ENCODE measurements at places on chromosomes 1 and 21. TPM values are rescaled to one million over a fixed set of nuclear protein-coding genes. Genes with fewer than 3 reads are reported as not detected.

- H3K36me3 ChIP-seq = no peaks in the 10 kb centered on the region
- H3K4me1 ChIP-seq = peaks cover 20% of the 10 kb centered on the region
- no peaks in the 10 kb centered on the region for H3K27me3 ChIP-seq
- DNase-seq = no peak
Observed at GRCh38 chr1:33363470-33363861, 42.6 kb upstream of the A3GALT2 start.

DNA sequence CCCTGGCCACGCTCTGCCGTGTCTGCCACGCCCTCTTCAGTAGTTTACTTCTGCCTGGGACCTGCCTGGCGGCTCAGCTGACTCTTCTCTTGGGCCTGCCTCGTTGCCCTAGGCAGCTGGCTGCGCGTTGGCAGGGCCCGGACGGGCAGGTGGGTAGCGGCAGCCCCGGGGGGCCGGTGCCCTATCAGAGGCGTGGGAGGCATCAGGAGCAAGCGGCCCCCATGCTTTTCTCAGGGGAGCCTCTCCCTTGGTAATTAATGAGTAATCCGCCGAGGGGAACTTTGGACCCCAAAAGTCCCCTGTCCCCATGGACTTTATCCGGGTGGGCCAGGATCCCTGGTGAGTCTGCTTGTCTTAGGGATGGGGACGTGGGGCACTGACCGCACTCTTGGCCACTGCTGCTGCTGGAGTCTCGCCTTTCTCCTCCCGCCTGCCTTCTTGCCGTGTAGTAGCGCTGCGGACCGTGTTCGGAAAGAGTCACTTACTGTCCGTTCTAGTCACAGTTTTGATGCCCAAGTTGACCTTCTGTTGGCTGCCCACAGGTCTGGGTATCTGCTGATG, 22.7 kb downstream of the SKI start:
- H3K4me1 ChIP-seq = peaks cover 28% of the 10 kb centered on the region
- H3K27me3 ChIP-seq = no peaks in the 10 kb centered on the region
- H3K27ac ChIP-seq = no peak overlapping the region
- DNase-seq = no peak

DNA sequence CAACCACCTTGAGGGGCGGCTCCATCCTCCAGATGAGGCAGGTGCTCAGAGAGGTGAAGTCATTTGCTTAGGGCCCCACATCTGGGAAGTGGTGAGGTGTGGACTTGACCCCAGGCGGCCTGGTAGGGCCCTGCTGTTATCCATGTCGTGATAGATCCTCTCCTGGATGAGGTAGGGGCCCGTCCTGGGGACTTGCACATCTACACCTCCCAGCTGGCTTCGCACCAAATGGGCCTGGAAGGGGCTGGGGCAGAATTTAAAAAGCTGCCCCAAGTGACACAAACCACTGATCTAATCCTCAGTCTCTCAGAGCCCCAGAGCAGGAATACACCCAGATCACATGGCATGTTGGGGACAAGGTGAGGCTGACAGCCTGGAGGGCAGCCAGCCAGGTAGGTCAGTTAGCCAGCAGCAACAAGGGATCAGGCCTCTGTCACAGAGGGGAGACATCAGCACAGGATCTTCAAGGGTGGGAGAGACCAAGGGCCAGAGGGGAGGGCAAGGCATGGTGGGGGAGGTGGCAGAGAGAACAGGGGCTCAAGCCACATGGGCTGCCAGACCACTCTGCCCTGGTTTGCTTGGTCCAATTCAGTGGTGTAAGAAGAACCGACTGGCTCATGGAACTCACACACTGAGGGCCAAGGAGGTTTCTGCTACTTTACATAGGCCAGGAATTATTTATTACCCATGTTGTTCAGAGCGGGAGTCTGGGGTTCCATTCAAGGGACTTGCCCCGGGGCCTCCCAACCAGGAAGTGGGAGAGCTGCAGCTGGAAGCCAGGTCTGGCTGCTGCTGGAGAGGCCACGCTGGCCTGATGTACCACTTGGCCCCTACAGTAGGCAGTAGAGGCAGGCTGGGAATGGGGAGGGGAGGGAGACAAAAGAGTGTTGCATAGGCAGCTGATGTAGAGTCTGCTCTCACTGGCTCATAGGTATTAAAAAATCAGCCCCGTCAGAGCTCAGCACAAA, 12.1 kb downstream of the LRP8 start:
- no peak overlapping the region for H3K27ac ChIP-seq
- no peaks in the 10 kb centered on the region for H3K4me1 ChIP-seq
- H3K27me3 ChIP-seq = no peaks in the 10 kb centered on the region
- DNase-seq = no peak

- H3K27ac ChIP-seq = no peak overlapping the region
- no peak for DNase-seq
- H3K4me1 ChIP-seq = no peaks in the 10 kb centered on the region
Observed at GRCh38 chr21:15631342-15631741, 98.4 kb upstream of the USP25 start.

DNA sequence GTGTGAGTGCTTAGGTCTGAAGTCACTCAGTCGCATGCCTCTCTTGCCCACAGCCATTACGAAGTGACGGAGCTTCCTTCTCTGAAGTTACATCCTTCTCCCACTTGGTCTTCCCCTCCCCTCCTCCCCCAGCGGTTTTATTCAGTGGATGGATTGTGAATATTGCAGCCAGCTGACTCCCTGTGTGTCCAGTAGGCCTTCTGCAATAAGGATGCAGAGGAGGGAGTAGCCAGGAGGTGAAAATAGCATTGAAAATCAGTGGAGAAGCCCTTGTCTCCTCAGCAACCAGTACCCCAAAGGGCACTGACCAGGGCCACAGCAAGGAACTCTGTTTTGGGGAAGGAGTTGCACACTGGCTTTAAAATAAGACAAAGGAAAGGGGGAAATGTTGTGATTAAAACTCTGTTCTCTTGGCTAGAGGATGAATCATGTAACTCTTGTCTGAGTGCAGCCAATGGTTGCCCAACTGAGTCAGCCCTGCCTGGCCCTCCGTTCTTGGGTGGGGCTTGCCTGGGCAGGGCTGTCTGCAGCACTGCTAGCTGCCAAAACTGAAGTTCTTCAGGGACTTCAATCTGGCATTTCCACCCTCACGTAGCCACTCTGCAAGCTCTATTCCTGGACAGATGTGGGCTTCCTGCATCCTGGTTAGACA, 4.3 kb downstream of the S100A10 start:
- no peak overlapping the region for H3K4me3 ChIP-seq
- H3K36me3 ChIP-seq = peaks cover 16% of the 10 kb centered on the region
- DNase-seq = peak; percentile 90
- no peaks in the 10 kb centered on the region for H3K27me3 ChIP-seq

DNA sequence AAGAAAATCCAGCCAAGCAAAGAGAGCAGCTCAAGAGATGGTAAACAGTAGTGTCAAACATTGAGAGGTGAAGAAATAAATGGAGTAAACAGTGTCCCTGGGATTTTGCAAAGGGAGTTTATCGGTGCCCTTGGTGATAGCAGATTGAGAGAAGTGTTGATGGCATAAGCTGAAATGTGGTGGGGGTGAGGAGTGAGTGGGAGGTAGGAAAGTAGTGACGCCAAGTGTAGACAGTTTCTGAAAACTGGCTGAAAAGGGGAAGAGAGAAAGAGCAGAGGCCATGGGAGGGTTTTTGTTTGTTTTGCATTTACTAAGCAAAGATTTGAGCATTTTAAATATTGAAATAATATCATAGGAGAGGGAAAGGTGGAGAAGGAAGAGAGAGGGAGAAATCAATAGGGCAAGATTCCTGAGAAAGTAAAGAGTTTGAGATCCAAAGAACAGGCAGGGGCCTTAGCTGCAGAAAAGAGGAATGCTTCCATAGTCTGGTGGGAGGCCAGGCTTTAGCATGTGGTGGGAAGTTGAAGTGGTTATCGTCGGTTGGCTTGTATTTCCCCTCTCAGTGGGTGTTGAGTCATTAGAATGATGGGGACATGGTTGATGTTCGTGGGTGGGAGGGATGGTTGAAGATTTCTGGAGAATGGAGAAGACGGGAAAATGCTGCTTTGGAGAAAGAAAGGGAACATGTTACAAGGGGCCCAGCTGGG, 26.8 kb upstream of the RASAL2 start:
- H3K4me3 ChIP-seq = no peak overlapping the region
- H3K36me3 ChIP-seq = no peaks in the 10 kb centered on the region
- no peak for DNase-seq
- H3K4me1 ChIP-seq = no peaks in the 10 kb centered on the region
- no peak overlapping the region for H3K27ac ChIP-seq
- H3K27me3 ChIP-seq = no peaks in the 10 kb centered on the region

- no peak overlapping the region for H3K4me3 ChIP-seq
- peaks cover 44% of the 10 kb centered on the region for H3K27me3 ChIP-seq
- peak overlapping the region; percentile 63 for H3K27ac ChIP-seq
- H3K4me1 ChIP-seq = peaks cover 3% of the 10 kb centered on the region
- H3K36me3 ChIP-seq = no peaks in the 10 kb centered on the region
Observed at GRCh38 chr1:18109756-18110597, 2.4 kb downstream of the IGSF21 start.

- H3K4me1 ChIP-seq = no peaks in the 10 kb centered on the region
- no peaks in the 10 kb centered on the region for H3K27me3 ChIP-seq
- H3K4me3 ChIP-seq = no peak overlapping the region
- no peak for DNase-seq
- H3K36me3 ChIP-seq = no peaks in the 10 kb centered on the region
- H3K27ac ChIP-seq = no peak overlapping the region
Observed at GRCh38 chr1:112877750-112878149, 78.2 kb downstream of the SLC16A1 start.

DNA sequence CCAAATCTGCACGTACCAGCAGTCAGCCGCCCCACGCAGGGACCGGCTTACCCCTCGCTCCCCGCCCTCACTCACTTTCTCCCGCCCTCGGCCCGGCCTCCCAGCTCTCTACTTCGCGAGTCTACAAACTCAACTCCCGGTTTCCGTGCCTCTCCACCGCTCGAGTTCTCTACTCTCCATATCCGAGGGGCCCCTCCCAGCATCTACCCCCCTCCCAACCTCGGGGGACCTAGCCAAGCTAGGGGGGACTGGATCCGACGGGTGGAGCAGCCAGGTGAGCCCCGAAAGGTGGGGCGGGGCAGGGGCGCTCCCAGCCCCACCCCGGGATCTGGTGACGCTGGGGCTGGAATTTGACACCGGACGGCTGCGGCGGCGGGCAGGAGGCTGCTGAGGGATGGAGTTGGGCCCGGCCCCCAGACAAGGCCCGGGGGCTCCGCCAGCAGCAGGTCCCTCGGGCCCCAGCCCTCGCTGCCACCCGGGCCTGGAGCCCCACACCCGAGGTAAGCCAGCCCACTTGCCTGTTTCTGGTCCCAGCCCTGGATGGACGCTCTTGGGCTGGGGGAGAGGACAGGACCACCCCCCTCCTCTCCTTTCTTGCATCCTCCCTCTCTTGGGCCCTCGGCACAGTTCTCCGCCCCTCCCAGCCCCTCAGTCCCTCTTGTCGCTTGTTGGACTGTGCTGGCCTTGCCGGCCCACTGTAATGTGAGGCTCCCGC, at the start of gene ARTN:
ARTN (plus strand) TSS at position 416 of the 715 bp plus-strand sequence. CDS start 1,856 bp downstream, outside the sequence.
- peaks cover 8% of the 10 kb centered on the region for H3K4me1 ChIP-seq
- no peak within 1 kb of the TSS for H3K27ac ChIP-seq
- peak within 1 kb of the TSS; percentile 35 for H3K4me3 ChIP-seq
- DNase-seq = no peak
- H3K27me3 ChIP-seq = no peaks in the 10 kb centered on the region

- H3K36me3 ChIP-seq = no peaks in the 10 kb centered on the region
- H3K4me1 ChIP-seq = peaks cover 8% of the 10 kb centered on the region
- H3K27ac ChIP-seq = no peak overlapping the region
- H3K4me3 ChIP-seq = no peak overlapping the region
Observed at GRCh38 chr1:10674700-10675609, 121.5 kb downstream of the CASZ1 start.

- DNase-seq = no peak
- no peaks in the 10 kb centered on the region for H3K36me3 ChIP-seq
- H3K27ac ChIP-seq = no peak overlapping the region
Observed at GRCh38 chr1:196546272-196547111, 61.7 kb downstream of the KCNT2 start.

DNA sequence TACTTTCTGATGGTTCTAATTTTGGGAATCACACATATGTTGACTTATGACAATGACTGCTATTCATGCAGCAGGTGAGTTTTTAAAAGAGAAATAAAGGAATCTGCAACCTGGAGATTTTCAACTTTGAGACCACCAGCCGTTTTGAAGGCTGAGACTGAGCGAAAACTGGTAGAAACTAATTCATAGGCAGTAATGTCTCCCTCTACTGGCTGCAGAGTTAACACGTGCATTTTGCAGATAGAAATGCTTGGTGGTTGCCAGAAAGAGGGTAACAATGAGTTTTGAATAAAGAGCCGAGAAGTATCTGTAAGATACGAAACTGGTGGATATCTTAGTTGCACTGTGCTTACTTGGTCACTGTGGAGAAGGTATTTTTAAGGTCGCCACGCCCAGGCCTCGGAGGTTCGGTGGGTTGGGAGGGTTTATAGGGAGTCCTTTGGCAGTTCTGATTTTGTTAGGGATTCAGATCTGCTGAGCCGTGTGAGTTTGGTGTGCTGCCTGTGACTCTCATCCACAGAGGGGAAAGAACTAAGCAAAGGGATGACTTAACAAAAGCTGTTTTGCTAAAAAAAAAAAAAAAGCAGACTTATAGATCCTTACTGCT, 83.0 kb downstream of the RYR2 start:
- DNase-seq = no peak
- no peaks in the 10 kb centered on the region for H3K27me3 ChIP-seq
- no peak overlapping the region for H3K4me3 ChIP-seq
- no peak overlapping the region for H3K27ac ChIP-seq

GRCh38 chr1:156114101-156114918, at the start of gene LMNA:
Gene LMNA (plus strand): TSS chr1:156114711. CDS start chr1:156114919, 208 bp downstream.
- peak within 1 kb of the TSS; percentile 90 for H3K27ac ChIP-seq
- H3K4me3 ChIP-seq = peak within 1 kb of the TSS; percentile 100
- no peaks in the 10 kb centered on the region for H3K27me3 ChIP-seq
- peak; percentile 97 for DNase-seq

DNA sequence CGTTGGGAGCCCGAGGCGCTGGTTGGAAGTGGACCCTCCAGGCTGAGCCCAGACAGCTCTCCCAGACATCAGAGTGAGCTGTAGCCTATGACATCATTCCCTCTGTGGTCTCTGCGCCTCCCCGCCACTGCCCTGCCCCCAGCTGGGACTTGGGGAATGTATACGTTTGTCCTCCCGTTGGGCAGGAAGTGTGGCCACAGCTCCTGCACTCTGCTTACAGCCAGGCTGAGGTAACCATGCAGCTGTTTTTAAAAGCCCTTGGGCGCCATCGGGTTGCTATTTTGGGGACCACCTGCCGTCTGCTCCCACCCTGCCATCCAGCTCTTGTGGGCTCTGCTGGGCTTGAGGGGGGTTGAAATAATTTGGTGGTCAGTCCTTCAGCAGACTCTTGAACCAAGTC, 7.8 kb downstream of the VASH2 start:
- no peak overlapping the region for H3K4me3 ChIP-seq
- H3K27me3 ChIP-seq = no peaks in the 10 kb centered on the region
- H3K27ac ChIP-seq = no peak overlapping the region

Gene TMEM201
- 5.2 TPM for total RNA-seq

Gene S100A1
- not detected for total RNA-seq

Gene LEMD1
- not detected for total RNA-seq

Gene APCS
- not detected for total RNA-seq

Gene RGS8
- 0.40 TPM for total RNA-seq

Gene CDA
- 3.7 TPM for total RNA-seq

Gene SPATA1
- not detected for total RNA-seq

Data from adrenal gland (tissue), 19 donors.